ENCODE measurements at places on chromosomes 5 and 9.

- no peak for DNase-seq
Observed at GRCh38 chr5:38707352-38708210, 138.2 kb upstream of the OSMR start.

DNA sequence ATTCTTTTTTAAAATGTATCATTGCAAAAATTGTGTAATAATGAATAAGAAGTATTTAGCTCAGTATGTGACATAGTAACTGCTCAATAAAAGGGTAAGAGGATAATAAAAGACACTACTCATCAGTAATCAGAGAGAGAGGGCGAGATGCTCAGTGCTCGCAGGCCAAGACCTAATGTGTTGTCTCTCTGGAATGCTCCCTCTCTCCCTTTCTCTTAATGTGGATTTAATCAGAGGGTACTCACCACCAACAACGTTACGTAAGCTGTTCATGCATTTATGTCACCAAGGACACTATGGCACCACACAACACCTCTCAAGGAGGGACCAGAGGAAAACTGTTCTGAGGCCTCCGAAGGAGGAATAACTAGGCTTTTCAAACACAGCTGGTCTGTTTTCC lies 42.5 kb downstream of the WHRN start:
- DNase-seq = no peak

- DNase-seq = no peak
Observed at GRCh38 chr9:71795097-71795813, 26.9 kb upstream of the CEMIP2 start.

- no peak for DNase-seq
Observed at GRCh38 chr5:21856987-21857386, 996.2 kb downstream of the CDH12 start.

- no peak for DNase-seq
Observed at GRCh38 chr5:147853372-147853987, 22.0 kb upstream of the SPINK1 start.

DNA sequence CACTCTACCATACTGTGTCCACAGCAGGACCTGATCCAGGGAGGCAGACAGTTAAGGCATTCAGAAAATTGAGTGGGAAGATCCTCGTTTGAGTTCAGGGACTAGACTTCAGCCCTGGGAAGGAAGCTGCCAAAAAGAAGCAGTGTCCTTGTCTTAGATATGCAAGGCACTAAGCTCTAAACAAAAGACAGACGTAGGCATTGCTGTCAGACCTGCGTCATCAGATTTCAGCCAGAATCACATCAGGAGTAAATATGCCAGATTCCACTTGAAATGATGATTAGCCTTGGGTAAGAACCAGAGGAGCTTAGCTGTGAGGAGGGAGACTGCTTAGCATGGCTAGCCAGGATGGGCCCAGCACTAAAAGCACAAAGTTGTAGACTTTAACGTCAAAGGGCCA lies 56.7 kb downstream of the MAMDC2 start:
- DNase-seq = no peak

GRCh38 chr5:138844812-138845513 lies 30.2 kb downstream of the LRRTM2 start:
- peak; percentile 82 for DNase-seq

GRCh38 chr5:128241051-128241695 lies 157.6 kb downstream of the SLC12A2 start:
- no peak for DNase-seq

GRCh38 chr9:37486616-37487548 lies 1.1 kb downstream of the POLR1E start:
- no peak for DNase-seq

GRCh38 chr5:157718519-157718918 lies 12.7 kb upstream of the THG1L start:
- DNase-seq = peak; percentile 69

GRCh38 chr9:131419026-131419614 lies 25.2 kb downstream of the PRRC2B start:
- DNase-seq = no peak

DNA sequence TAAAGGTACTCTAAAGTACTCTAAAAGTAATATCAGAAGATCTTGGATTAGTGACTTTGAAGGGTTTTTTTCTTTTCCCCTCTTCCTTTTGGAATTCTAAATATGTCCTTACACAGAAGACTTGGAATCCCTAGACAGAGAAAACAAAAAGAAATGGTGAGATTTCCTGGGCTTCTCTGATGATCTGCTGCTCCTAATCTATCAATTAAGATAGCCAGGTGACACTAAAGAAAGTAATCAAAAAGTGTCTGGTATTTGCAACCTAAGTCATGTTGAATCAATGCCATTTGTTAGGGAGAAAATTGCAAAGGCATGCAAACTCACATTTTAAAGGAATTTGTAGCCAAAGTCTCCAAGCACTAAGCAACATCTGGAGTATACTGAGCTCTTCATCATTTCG lies 29.5 kb upstream of the MYO10 start:
- no peak for DNase-seq

- DNase-seq = no peak
Observed at GRCh38 chr9:89428901-89429890, 68.7 kb downstream of the SEMA4D start.

GRCh38 chr9:137791947-137792346 lies 85.6 kb upstream of the CACNA1B start:
- no peak for DNase-seq

DNA sequence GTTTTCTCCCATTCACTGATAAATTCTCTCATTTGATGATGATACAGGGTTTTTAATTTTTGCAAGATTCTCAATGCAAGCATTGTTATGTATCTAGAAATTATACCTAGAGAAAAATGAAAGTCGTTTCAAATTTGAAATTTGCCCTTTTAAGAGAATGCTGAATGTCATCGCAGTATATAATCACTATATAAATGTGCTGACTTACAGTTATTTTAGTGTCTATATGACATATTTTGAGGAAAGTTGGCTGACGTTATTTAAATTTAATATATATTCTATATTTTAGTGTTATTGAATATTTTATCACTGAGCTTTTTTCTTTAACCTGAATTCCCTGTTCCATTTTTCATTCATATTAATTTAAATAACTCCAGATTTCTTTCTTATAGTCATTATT lies 29.8 kb downstream of the LYRM7 start:
- DNase-seq = no peak

GRCh38 chr9:105690742-105691141 lies 3.6 kb upstream of the TMEM38B start:
- peak; percentile 57 for DNase-seq

GRCh38 chr5:55533521-55534435 lies 986 bp downstream of the PLPP1 start:
- DNase-seq = peak; percentile 57

GRCh38 chr5:34903260-34903659 lies 12.0 kb downstream of the RAD1 start:
- DNase-seq = no peak

- DNase-seq = no peak
Observed at GRCh38 chr9:86659413-86660046, 287.8 kb downstream of the GAS1 start.

DNA sequence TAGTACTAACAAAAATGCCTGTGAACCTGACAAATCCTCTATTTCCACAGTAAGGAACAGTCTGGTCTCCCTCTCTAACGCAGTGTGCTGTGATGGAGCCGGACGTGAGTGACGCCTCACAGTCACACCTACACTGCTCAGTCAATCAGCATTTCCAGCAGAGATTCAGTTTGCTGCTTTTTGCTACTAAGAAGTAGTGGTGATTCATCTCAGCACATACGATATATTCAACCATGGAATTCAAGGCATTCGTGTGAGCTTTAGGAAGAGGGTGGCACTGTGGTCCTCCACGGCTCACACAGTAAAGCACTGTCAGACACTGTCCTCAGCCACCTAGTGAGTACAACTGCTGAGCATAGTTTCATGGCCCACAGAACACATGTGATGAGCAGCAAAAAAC lies 70.9 kb downstream of the SETX start:
- no peak for DNase-seq
